Stimulated activated CD8-positive, alpha-beta memory T cell treated with anti-CD3 and anti-CD28 coated beads, Interleukin-2, amount 100 ng/mL, for 1 hour (primary cell): ENCODE measurements at places on chromosomes 3 and 15.

- no peak for DNase-seq
Measured at GRCh38 chr15:76196269-76197231, 114.7 kb downstream of the ETFA start.

DNA sequence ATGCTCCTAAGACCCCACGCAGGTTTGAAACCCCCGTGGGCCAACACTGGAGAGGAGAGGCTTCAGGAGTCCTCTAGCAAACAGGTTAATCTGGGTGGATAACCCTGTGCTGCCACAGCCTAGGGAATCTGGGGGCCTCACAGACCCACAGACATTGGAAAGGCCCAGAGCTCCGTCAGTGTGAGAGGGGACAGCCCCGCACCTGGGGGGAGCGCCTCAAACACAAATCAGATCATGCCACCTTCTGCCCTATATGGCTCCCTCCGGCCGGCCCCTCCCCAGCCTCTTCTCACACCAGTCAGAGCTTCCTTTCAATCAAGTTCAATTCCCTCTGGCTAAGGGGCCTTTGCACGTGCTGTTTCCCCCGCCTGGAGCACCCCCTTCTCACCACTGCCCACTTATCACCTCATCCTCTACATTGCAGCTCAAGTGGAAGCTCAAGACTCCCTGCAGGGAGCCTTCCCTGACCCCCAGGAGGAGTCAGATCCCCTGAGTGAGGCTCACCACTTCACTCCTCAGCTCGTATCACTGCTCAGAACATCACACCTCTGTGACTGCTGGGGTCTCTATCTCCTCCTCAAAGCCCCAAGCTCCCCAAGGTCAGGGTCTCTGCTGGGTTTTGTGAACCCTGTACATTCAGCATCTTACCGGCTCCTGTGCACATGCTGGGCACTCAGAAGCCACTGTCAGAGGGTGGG is 24.1 kb downstream of the FBLN2 start:
- no peak for DNase-seq

- DNase-seq: no peak
Measured at GRCh38 chr15:41483519-41483918, 10.2 kb upstream of the ITPKA start.

DNA sequence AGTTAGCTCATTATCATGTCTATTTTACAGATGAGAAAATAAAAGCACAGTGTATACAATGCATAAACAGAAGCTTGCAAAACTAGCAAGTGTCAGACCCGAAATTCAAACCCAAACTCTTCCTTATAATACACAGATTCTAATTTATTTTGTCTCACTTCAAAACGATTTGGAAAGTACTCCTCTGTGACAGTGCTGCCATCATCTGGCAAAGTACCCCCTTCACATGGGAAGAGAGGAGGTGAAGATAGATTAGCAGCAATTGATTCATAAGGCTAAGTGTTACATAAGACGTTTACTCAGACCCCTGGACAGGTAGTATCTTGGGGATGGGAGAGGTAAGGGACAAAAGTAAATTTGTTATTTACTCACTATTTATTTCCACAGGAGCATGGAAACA is 744.0 kb upstream of the SGO1 start:
- no peak for DNase-seq

GRCh38 chr3:149055575-149055974 is 30.8 kb downstream of the HLTF start:
- no peak for DNase-seq

GRCh38 chr3:171606151-171606751 is 146.0 kb upstream of the TNIK start:
- DNase-seq: no peak

DNA sequence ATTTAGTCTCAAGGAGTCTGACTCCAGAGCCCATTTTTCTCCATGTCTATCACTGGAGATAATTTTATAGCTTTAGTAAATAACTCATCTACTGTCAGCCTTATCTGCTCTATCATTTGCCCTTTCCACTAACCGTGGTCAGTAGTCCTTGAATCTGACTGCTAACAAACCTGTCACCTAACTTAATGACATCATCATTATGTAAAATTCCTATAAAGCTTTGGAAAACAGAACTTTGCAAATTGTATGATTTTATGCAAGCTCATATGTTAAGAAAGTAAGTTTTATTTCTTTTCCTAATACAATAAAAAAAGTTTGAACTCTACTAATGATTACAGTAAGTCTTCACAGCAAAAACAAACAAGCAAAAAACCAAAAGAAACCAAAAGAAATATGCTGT is 293.9 kb downstream of the CADM2 start:
- no peak for DNase-seq

DNA sequence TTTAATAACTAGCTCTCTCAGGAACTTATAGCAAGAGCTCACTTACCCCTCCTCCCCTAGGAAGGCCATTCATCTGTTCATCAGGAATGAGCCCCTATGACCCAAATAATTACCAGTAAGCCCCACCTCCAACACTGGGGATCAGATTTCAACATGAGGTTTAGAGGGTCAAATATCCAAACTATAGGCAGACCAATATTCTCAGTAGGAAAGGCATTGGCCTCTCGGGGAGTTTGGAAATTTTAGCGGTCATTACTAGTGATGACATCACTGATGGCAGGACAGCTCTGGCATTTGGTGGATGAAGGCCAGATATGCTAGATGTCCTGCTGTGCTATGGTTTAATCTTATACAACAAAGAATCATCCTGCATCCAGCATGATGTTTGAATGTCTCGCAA is 15.2 kb upstream of the CD47 start:
- DNase-seq: no peak

DNA sequence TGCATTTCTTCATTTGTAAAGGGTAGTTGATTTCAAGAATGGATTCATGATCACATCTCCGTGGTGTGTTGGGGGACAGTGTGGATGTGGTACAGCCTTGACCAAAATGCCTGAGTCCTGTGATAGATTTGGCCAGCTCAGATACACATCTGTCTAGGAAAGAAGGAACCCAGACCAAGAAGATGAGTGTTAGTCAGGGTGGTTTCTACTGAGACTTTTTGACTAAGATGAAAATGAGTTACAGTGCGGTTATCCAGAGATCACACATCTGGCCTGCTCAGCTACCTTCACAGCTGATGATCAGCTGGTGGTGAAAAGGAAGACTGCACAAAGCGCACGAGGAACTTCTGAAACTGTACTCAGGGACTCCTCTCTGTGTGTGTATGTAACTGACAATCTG is 68.0 kb downstream of the FNDC3B start:
- DNase-seq: no peak

DNA sequence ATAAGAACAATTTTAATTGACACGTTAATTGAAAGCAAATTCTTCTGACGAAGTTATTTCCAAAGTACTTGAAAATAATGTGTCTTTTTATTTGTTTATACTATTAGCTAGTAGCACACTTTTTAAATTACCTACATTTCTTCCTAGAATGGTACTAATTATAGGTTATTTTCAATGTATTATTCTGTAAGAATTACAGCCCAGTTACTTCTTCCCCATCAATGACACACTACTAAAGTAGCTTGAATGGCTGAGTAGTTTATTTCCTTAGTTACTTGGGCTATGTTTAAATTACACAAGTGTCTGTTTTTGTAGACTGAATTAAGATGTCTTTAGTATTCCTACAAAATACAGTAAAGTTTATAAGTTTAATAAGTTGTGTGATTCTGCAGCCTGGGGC is 217.6 kb upstream of the IL12A start:
- DNase-seq: no peak

DNA sequence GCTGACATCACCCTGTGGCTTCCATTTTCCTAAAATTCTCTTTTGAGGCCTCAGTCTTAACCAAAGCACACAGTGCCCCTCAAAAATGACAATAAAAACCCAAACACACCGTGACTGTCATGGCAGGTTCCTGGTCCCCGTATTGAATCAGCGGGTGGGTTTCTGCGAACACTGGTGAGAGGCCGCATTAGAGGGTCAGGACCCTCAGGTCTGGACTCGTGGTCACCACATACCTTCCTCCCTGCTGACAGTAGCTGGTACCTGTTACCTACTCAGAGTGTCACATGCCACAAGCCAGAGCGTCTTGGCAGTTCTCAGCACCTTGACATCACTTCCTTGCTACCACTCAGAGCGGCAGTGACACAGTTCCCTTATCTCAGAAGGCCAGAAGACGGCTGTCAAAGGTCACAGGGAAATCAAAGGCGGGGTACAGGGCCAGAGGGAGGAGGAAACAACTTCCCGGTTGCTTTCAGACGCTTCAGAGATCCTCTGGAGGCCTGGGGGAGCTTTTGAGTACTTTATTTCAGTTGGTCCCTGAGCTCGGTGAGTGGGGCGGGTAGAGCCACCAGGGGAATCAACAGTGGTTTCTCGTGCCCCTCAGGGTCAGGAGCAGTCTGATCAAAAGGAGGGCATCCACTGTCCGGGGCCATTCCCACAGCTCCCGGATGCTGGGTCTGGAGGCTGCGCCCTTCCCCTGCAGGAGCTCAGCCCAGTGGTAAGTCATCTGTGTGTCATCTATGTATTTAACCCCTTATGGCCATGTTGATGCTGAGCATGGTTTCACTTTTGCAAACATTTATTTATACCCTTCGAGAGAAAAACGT is at the start of the genes CCR5AS and CCRL2:
Gene CCR5AS (minus strand): TSS at position 279 of the 824 bp plus-strand sequence.
Gene CCRL2 (plus strand): TSS at position 472 of the 824 bp plus-strand sequence. CDS start 821 bp downstream, outside the sequence.
- DNase-seq: no peak

DNA sequence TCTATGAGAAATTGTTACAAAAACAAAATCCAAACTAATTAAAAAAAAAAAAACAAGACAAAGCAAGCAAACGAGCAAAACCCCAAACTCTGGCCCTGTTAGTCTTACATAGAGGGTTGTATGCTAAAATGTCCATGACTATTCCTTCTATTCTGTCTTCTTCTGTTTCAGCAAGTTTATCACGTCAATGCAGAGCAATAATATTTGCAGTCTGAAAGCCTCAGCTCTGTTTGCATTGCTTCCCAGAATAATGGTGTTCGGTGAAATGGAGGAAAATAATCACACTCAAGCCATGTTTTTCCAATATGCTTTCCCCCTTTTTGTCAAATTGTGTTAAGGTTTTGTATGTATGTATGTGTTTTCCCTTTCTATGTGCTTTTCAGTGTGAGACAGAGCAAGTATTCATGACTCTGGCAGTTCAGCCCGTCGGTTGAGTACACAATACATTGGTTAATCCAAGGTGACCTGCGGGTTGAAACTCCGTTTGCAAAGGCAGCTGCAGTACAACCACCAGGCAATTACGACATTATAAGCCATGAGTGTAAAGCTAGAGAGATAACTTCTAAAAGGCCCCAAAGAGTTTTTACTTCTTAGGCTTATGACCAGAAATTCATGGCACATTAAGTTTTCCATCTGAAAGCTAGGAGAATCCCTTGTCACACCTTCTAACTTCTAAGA is 34.9 kb upstream of the MAGI1 start:
- DNase-seq: no peak

- DNase-seq: no peak
Measured at GRCh38 chr15:52858782-52859176, 68.6 kb upstream of the ONECUT1 start.

GRCh38 chr15:38625886-38626285 is 61.3 kb upstream of the RASGRP1 start:
- no peak for DNase-seq

GRCh38 chr3:156615592-156616173 is 58.7 kb upstream of the TIPARP start:
- DNase-seq: no peak

DNA sequence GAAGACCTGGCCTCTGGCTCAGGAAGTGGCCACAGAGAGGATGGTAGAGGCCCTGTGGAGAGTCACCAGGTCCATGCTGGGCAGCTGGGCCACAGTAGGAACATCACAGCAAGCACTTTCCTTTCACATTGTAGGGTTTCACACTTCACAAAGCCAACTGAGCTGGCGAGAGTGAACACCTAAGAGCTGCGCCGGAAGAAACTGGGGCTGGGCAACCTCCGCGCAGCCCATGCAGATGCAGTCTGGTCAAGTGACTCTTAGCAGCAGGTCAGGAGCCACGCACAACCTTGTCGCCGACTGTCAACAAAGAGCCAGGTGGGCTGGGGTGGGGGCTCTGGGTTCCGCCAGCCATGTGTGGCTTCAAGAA is 15.3 kb upstream of the SHISA5 start:
- DNase-seq: no peak

- DNase-seq: no peak
Measured at GRCh38 chr15:60408463-60408981, 10.7 kb upstream of the ANXA2 start.

GRCh38 chr3:50473768-50474167 is 29.7 kb downstream of the CACNA2D2 start:
- DNase-seq: no peak
